Fibroblast of skin of right quadriceps (primary cell): ENCODE measurements at places on chromosomes 2 and 18.

GRCh38 chr18:75422341-75422910, 5.1 kb downstream of the SMIM21 start:
- DNase-seq: peak; percentile 47

- no peak for DNase-seq
These were observed 271.0 kb downstream of the TGIF1 start for GRCh38 chr18:3720818-3721545.

GRCh38 chr18:79680100-79680879, 687 bp downstream of the CTDP1 start:
- peak; percentile 24 for DNase-seq

DNA sequence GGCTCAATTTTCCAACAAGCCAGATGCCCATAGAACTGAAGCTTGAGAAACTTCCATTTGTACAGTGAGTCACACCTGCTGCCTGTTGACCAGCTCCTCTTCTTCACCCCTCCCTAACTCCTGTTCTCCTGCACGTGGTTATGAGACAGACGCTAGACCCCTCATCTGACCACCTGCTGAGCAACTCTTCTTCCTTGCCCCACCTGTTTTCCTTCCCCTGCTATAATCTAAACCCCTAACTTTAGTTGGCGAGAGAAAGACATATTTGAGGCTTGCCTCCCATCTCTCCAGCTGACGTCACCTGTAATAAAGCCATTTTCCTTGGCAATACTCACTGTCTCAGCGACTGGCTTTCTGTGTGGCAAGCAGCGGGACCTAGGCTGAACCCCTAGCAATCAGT, 22.3 kb upstream of the ITM2C start:
- no peak for DNase-seq

- DNase-seq: no peak
These were observed 70.1 kb downstream of the EML4 start for GRCh38 chr2:42239289-42239661.

DNA sequence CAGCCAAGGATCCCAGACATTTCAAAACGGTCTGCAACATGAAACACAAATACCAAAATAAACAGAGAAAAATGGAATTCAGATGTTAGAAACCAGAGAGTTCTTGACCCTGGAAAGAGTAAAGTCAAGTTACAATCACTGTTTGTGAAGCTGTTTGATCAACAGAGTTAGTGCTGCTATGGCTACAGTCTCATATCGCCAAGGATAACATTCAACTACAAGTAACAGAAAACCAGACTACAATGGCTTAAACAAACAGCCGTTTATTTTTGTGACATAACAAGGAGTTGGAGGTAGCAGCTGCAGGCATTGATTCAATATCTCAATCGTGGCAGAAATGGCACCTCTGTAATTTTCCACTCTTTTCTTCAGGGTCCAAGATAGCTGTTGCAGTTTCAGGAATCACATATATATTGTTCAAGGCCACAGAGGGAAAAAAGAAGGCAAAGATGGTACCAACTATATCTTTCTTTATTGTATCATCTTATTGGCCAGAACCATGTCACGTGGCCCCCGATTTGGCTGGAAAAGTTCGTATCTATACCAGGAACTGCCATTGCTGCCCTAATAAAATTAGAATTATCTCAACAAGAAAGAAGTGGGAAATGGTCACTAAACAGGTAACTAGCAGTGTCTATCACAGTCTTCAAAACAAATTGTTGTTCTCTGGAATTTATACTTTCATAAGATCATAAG, 17.7 kb upstream of the HNRNPLL start:
- DNase-seq: no peak

DNA sequence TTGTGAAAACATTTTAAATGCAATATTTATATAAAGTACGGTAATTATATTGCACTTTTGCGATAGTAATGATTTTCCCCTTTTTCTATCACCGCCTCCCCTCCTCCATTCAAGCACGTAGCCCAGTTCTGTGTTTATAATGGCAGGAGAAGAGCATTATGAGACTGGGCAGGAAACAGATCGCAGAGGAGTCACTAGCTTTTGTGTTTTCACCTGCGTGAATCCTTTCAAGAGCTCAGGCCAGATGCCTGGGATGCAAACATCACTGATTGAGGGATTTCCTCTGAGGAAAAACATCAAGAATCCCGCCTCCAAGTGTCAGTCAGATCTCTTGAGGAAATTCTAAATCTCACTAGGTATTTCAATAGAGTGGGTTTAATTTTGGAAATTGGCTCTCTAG, 178.4 kb upstream of the FN1 start:
- no peak for DNase-seq

- DNase-seq: peak; percentile 71
These were observed at the start of gene TCF4 for GRCh38 chr18:55588111-55588869. TSS of gene TCF4 (minus strand) at chr18:55588192. CDS start at chr18:55587116, 1,076 bp downstream.

DNA sequence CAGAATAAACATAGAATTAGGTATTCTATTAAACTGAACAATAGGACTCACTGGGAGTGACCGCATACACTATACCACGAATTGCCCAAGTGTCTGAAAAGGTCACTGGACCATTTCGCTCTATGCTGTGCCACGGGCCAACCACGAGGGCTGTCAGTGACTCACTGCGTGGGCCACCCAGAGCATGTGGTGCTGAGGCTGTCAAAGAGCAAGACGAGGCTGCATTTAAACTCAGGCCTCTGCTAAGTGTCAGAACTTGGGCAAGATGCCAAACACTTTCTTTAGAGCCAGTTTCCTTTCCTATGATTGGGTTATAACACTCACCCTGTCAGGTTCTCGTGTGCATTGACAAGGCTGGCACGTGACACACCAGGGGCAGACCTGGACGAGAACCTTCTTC, 97.5 kb downstream of the SH3YL1 start:
- no peak for DNase-seq

- DNase-seq: no peak
These were observed 168.3 kb downstream of the MAP2 start for GRCh38 chr2:209592106-209592505.

- DNase-seq: peak; percentile 24
These were observed 37.7 kb downstream of the ID2 start for GRCh38 chr2:8719528-8719927.

DNA sequence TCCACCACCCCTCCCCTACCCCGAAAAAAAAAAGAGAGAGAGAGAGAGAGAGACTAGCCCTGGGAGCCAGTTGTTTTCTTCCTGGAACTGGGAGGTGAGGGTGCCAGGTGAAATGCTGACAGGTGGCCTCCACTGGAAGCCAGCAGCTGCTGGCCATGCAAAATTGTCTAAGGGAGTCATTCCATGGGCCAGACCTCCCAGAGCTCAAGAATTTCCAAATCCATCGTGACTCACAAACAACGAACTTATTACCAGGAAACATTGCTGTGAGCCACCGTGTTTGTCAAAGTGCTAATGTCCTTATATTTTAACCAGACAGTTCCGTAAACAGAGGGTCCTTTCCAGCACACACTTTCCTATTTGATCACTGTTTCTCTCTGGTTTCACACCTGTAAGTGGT, 68.5 kb upstream of the PID1 start:
- peak; percentile 26 for DNase-seq

GRCh38 chr18:74692367-74693013, 94.8 kb downstream of the ZNF407 start:
- no peak for DNase-seq

- DNase-seq: no peak
These were observed 13.7 kb downstream of the MTERF4 start for GRCh38 chr2:241088376-241088775.

- DNase-seq: no peak
These were observed 109.9 kb downstream of the TGFA start for GRCh38 chr2:70443726-70444125.

DNA sequence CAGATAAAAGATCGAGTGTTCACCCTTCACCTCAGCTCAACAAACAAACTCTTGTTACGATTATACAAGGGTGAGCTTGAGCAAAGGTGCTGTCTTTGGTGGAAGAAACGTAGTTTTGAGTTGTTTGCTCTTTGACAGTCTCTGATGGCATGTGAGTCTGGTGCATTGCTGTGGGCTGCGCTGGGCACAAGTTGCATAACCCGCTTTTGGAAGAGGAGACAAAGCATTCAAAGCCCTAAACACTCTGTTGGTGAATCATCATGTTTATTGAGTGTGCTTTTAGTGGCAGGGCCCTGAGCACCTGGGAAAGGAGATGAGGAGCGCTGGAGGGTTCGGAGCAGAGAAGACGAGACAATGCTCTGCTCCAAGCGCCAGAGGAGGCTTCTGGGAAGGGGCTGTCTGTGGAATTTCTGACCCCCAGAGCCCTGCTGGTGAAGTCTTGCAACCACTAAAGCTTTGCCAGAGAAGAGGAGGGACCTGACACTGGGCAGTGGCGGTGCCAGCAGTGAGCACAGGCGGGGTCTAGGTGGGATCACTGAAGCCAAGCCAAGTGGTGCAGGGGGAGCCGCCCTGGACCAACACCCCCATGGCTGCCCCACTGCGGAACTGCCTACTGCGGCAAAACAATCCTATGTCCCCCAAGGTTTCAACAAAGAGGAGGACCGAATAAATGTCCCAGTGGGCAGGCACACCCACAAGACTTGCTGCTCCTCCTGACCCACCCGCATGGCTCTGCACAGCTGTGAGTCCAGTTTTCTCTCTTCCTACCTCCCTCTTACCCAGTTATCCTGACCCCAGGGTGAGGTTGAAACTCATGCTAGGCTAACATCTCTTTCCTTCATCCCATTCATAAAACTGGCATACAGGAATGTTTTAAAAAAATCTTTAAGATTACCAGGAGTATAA, 64.0 kb downstream of the TNFRSF11A start:
- DNase-seq: no peak

DNA sequence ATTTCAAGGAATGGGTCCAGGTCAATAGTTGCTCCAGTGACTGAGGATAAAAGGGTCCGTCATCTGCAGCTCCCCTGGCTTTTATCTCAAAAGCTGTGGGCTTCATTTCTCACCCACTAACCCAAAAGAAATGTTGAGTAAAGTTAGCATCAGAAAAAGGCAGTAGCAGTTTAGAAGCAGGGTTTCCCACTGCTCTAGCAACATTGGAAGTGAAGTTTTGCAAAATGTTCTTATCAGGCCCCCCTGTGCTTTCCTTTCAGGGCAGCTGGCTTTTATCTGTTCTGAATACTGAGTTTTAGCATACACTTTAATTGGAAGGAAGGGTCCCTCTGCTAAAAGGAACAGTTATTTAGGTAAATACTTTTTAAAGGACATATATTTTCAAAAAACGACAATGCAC, 296.2 kb upstream of the RAB12 start:
- DNase-seq: no peak

- peak; percentile 65 for DNase-seq
These were observed 601.1 kb upstream of the SETBP1 start for GRCh38 chr18:44079606-44080005.

DNA sequence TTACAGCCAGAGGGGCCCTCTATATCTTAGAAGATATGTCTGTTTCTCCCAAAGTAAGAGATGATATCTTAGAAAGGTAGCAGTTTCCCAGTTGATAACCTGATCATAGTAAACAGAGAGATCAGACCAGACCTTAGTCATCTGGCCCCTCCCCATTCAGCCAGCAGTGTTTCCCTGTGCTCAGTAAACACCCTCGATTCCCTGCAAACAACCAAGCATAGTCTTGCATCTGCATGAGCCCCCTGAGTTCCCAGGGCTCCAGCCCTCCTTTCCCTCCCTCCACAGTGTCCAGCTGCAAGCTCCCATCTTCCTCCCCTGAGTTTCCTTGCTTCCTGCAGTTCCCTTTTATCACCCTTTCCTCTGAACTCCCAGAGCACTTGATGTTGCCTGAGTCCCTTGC, 20.3 kb downstream of the NRP2 start:
- DNase-seq: no peak

DNA sequence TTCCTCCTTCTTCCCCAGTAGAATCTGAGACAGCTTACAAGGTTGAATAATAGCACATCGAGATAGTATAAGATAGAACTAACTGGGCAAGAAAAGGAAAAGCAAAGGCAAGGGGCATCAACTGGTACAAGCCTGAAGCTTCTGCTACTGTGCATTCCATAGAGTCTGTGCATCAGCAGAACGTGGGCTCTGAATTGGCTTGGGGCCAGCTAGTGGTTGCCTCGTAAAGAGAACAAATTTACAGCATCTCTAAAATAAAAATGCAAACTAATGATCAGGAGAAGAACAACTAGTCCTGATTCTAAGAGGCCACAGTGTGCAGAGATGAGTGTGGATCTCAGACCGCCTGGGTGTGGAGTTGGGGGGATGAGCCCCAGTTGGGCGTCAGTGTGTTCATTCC, 36.6 kb downstream of the UPP2 start:
- no peak for DNase-seq

DNA sequence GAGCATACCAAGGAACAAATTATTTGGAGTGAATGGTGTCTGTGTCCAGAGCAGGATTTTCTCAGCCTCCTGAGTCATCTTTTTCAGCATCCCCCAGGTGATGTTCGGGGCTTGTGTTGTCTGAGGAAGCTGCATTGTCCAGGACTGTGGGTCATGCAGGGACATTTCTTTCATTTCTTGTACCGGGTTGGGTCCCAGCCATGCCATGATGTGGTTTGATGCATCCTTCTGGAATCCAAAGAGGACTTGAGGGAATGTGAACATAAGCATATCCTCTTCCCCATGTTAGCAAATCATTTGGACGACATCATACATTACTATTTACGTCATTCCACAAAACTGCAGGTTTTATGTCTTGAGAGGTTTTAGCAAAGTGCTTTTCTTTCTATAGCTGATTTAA, 797.8 kb downstream of the CCDC85A start:
- peak; percentile 51 for DNase-seq

DNA sequence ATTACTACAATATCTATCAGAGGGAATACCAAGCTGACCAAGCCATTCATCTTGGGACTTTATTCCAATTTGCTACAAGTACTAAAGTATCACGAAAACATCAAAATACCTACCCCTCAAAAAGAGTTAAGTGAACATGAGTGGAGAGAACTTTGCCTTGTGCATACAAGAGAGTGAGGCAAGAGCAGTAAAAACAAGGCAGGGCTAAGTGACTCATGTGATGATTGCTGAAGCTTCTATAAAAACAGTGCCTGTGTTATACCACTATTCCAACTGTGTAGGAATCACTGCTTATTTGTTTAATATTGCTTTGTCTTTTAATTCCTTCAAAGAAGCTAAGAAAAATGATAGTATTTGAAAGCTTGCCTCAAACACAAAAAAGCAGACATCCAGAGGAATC, 61.2 kb downstream of the FARSB start:
- DNase-seq: peak; percentile 43

GRCh38 chr2:17822445-17823117, 6.3 kb downstream of the MSGN1 start:
- DNase-seq: no peak

DNA sequence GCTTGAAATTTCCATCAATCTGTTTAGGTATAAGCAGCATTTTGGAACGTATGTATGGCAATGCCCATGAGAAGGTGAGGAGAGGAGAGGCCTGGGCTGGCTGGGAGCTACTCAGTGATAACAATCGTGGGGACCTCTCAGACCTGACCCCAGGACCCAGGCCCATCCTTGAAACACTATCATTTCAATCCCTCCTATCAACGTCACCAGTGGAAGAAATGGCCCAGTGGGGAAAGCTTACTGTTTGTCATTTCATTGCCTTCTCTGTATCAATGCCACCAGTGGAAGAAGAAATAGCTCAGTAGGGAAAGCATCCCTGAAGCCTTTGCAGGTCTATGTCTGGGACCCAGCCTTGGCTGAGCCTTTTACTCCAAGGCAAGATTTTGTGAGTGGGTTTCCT, 44.8 kb downstream of the ASB18 start:
- DNase-seq: no peak

GRCh38 chr2:42962508-42962953, 170.1 kb upstream of the HAAO start:
- DNase-seq: peak; percentile 60
